HL-60 (cell line): ENCODE measurements at places on chromosomes 13 and 19.

DNA sequence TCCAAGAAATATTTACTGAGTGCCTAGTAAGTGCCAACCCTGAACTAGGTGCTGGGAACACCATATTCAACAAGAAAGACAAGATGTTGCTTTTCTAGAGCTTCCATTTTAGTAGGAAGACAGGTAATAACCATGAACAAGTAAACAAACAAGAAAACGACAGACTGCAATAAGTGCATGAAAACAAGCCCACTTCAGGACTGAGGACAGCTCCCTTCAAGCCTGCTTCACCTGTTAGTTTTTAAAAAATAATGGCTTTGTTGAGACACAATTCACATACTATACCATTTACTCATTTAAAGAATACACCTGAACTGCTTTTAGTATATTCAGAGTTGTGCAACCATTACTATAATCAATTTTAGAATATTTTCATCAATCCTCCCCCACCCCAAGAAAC is 30.4 kb downstream of the CYP4F22 start:
- DNase-seq, result no peak

DNA sequence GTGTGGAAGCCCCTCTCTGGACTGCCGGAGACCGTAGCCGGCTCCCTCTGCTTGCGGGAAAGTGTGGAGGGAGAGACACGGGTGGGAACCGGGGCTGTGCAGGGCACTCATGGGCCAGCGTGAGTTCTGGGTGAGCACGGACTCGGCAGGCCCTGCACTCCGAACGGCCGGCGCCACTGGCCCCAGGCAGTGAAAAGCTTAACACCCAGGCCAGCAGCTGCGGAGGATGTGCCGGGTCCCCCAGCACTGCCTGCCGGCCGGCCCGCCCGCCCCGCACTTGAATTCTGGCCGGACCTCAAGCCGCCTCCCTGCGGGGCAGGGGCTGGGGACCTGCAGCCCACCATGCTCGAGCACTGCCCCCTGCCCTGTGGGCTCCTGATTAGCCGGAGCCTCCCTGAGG is 147.0 kb downstream of the FGF9 start:
- no peak for DNase-seq

- no peak for DNase-seq
Observed at GRCh38 chr19:48873476-48874302, 1.5 kb downstream of the PPP1R15A start.

- DNase-seq, result no peak
Observed at GRCh38 chr13:110716247-110716515, 2.7 kb downstream of the ING1 start.

DNA sequence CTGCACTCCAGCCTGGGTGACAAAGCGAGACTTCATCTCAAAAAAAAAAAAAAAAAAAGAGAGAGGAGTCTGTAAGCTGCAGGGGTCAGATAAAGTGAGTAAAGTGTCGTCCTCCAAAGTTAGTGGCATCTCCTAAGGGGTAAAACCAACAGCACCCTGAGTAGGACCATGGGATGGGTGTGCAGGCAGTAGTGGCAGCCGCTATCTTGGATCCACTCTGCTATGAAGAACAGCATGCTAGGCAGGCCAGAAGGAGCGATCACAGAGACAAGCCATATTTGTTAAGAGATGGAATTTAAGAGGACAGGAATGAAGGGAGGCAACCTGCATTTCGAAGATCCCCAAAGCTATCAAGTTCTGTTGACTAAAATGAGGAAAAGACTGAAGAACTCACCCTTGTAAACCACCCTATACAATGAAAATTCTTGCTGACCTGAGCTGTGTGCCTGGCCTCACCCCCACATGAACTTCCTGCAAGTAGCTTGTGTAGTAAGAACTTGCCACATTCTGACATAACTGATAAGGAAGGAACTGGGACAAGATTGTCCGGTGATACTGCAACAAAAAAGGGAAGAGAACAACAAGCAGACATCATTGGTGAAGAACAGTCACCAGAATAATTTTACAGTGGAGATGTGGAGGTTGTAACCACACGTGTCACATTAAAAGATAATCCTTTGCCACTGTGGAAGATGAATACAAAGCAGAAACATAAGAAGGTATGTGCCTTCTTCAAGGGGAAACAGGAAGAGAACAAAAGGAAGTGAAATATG is 16.2 kb downstream of the DPY19L3 start:
- peak; percentile 88 for DNase-seq

GRCh38 chr13:45851956-45852355 is 403 bp upstream of the SIAH3 start:
- no peak for DNase-seq

- no peak for DNase-seq
Observed at GRCh38 chr13:66508153-66508909, 721.8 kb downstream of the PCDH9 start.

DNA sequence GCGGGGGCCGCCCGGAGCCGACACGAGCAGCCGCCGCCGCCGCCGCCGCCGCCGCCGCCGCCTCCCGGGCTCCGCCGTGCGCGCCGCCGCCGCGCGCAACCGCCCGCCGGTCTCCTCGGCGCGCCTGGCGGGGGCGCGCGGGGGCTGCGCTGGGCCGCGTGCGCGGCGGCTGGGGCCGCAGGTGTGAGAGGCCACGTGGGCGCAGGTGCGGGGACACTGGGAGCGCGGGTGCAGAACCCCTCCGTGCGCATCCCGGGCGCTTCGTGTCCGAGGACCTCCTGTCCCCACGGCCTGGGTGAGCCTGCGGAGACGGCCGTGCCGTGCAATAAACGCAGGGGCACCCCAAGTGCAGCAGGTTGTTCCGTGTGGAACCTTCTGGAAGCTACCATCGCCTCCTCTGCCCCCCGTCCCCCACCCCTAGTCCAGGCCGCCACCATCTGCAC is at the start of gene LINGO3:
TSS of gene LINGO3 (minus strand) at position 41 of the 443 bp plus-strand sequence. CDS start 16,378 bp downstream, outside the sequence.
- no peak for DNase-seq

- no peak for DNase-seq
Observed at GRCh38 chr13:107678075-107678689, 537.2 kb downstream of the LIG4 start.

DNA sequence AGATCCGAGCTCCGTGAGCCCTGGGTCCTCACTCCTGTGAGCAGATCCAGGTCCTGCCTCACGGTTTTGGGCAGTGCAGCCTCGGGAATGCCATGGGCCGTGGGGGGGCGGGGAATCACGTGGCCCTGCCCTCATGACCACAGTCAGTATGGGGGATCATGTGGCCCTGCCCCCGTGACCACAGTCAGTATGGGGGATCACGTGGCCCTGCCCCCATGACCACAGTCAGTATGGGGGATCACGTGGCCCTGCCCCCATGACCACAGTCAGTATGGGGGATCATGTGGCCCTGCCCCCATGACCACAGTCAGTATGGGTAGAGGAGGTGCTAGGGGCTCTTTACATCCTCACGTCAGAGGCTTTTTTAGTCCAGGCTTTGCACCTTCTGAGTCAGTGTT is 64.3 kb upstream of the F7 start:
- DNase-seq, result no peak
